ENCODE measurements at places on chromosomes 13 and 19.

GRCh38 chr13:40503966-40504591 is 162.4 kb downstream of the FOXO1 start:
- DNase-seq = no peak

DNA sequence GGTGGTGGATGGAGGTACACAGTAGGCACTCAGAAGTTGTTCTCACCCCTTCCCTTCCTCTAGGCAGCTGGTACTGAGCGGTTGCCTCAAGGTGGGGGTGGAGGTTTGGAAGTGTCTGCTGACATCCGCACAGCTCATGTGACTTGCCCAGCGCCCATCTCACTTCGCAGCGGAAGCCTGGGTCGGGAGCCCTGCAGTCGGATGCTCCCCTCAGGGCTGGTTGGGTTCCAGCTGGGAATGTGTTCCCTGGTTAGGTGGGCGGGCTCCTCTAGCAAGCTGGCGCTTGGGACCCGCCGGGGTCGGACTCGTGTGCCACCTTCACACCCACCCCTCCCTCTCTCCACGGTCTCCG is 10.2 kb downstream of the PPP1R37 start:
- peak; percentile 47 for DNase-seq

DNA sequence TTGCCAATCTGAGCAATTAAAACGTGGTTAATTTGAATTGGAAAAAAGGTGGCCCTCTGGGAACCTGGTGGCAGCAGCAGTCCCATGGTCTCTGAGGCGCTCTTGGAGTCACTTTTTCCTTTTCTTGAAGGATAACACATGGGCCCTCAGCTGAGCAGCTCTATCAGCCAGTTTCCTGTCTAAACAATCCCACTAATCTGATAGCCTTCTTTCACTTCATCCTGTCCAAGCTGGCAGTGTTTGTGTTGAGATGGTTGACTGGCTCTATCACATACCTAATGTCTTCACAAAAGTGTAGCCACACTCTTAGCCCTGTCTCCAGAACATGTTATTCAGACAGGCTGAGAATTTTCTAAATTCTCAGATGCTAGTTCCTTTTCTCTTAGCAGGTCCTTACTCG is 10.7 kb downstream of the MZT1 start:
- no peak for DNase-seq

- peak; percentile 19 for DNase-seq
These were observed 66.5 kb upstream of the USPL1 start for GRCh38 chr13:30551189-30551588.

DNA sequence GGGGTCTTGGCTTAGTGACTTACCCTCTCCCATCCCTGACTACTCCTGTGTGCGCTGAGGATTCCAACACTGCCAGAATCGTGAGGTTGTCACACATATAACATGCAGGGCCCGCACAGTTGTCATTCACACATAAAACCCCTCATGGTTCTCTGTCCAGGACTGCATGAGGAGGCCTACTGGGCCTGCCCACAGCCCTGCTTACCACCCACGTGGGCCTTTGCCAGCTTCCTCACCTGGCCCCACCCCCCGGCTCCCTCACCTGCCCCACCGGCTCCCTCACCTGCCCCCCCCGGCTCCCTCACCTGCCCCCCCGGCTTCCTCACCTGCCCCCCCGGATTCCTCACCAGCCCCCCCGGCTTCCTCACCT is 197.2 kb downstream of the TEX29 start:
- no peak for DNase-seq

DNA sequence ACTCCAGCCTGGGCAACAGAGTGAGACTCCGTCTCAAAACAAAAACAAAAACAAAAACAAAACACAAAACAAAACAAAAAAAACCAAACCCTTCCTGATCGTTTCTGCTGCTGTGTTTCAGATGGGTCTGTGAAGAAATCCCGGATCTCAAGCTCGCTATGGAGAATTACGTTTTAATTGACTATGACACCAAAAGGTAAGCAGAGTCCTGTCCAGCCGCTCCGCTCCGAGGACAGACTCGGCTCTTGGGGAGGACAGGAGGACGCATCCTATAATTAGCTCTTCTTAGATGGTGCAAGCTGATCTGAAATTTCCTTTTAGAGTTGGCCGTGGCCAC is 22.0 kb downstream of the DOT1L start:
- DNase-seq = no peak

GRCh38 chr19:48396824-48397176 is 3.3 kb downstream of the GRIN2D start:
- no peak for DNase-seq

DNA sequence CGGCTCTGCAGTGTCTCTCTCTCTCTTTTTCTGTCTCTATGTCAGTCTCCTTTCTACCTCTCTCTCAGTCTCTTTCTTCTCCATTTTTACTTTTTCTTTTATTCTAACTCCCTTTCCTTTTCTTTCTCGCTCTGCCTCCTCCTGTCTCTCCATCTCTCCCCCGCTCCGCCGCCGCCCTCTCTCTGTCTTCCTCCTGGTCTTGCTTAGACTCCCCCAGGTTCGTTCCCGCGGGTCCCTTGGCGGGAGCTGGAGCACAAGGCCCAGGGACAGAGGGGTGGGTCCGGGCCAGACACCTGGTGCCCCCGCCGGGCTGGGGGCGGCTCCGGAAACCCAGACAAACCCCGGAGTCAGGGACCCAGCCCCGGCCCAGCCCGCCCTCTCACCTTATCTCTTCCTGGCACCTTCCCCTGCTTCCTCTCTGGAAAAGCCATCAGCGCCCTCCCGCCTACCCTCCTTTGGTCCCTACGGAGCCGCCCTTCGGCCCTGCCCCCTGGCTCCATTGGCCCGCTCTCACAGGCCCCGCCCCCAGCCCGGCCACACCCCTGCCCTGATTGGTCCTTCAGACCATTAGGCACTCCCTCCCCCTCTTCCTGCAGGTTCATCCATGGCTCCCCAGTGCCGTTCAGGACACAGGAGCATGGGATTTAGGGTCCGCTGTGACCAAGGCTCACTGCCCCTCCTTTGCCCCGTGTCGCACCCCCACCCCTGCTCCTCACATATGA is 15.4 kb upstream of the NOP53 start:
- peak; percentile 56 for DNase-seq

GRCh38 chr19:55538132-55538531 is 1.2 kb upstream of the SBK2 start:
- DNase-seq = no peak

DNA sequence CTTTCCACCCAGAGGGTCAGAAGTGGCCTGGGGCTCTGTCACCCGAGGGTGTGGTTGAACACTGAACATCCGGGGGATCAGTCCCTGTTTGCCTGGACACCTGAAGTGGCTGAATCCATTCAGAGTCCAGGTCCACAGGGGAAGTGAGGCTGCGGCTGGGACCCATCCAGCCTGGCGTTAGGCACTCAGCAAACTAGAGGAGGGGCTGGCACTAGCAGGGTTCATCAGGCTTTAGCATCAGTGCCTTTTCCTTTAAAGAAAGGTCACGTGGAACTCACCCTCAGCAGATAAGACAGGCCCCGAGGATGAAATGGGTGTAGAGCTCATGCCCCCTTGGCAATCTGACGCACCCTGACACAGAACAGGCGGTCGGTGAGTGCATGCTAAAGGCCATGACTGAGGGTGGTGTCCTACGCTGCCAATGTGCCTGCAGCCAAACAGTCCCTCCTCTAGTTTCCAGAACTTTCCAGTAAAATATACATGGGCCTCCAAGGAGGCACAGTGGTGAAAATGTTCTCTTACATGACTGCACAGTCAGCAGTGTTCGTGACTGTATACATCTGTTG is 72.4 kb upstream of the ARHGEF7 start:
- no peak for DNase-seq

DNA sequence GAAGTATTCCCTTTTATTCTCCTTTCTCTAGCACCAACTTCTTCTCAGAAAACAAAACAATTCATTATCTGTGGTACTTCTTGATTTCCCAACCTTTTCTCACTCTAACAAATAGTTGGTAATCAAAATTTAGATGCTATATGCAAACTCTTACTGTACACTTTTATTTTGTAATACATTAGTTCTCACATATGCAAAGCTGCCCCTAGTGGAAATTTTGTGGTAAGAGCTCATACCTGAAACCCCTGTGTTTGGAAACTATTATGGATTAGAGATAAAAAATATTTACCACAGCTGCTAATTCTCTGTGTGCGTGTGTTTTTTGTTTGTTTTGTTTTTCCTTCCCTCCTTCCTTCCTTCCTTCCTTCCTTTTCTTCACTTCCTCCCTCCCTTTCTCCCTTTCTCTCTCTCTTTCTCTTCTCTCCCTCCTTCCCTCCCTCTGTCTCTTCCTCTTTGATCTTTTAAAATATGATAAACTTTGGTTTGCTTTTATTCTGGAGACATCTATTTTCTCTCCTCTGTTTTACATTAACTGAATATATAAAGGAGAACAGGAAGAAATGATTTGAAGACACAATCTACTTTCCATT is 537.4 kb downstream of the SLITRK6 start:
- peak; percentile 8 for DNase-seq

DNA sequence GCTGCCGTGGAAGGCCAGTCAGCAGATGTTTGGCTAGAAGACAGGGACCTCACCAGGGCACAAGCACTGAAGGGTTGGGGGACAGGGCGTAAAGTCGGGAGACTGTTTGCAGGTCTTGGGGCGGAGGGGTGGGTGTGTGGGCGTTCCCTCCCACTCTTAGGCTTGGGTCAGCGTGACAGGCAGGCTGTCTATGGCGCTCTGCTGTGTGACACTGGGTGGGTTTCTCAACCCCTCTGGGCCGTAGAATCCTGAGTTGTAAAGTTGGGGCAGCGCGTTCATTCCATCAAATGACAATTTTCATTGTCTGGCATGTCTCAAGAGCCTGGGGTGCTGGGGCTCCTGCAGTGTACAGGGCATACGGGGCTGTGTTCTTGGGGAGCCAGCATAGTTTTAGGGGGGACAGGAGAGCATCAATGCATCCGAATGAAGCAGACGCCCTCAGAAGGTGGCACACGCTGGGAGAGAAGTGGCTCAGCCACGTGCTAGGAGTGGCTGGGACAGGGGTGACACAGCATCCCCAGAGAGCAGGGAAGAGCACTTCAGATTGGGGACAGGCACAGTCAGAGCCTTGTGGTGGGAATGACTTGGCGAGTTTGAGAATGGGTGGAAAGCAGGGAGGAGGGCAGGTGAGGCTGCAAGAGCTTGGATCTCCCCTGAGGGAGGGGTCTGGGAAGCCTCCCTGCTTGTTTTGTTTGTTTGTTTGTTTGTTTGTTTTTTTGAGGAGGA is 4.4 kb downstream of the CRTC1 start:
- DNase-seq = no peak

GRCh38 chr19:37943480-37943879 is 36.5 kb downstream of the SIPA1L3 start:
- no peak for DNase-seq

GRCh38 chr19:54315956-54316355 is 3.0 kb upstream of the LILRA5 start:
- DNase-seq = no peak

DNA sequence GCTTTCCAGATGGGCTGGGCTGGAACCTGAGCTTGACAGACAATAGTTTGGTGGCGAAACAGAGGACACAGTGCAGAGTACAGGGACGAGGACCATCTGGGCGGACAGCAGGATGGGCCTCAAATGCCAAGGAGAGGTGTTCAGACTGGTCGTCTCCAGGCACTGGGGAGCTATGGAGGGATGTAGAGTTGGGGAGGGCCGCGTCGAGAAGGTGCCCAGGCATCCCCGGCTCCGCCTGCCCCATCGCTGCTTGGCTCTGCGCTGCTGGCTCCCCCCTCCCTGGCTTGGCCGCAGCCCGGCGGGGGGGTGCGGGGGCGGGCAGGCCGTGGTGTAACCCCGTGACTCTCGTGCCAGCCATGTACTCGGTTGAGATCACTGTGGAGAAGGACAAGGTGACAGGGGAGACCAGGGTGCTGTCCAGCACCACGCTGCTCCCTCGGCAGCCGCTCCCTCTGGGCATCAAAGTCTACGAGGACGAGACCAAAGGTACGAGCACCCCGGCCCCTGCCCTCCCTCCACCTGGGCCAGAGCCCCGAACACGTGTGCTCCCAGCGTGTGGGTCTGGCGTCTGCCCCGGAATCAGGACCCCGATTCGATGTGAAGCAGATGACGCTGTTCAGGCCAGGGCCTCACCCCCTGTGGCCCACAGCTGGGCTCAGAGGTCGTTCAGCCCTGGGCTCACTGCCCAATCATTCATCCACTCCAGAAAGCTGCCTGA is 10.8 kb upstream of the MISP start:
- DNase-seq = peak; percentile 24

GRCh38 chr19:7533925-7534480 is 1.5 kb upstream of the PNPLA6 start:
- DNase-seq = peak; percentile 95

DNA sequence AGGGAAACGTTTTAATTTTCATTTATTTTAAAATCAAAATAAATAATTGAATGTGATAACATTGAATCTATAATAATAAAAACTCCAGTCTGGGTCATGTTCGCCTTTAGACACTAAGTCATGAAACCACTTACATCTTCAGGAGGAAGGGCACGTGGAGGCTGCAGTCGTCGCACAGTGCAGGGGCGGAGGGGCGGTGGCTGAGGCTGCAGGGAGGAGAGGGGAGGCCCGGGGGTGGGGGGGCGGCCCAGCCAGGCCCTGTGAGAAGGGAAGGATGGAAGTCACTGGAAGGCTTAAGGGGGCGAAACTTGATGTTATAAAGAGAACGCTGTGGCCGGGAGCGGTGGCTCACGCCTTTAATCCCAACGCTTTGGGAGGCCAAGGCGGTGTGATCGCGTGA is 14.9 kb upstream of the LATS2 start:
- no peak for DNase-seq

- DNase-seq = no peak
These were observed 106.4 kb downstream of the ZNF486 start for GRCh38 chr19:20273376-20273775.

DNA sequence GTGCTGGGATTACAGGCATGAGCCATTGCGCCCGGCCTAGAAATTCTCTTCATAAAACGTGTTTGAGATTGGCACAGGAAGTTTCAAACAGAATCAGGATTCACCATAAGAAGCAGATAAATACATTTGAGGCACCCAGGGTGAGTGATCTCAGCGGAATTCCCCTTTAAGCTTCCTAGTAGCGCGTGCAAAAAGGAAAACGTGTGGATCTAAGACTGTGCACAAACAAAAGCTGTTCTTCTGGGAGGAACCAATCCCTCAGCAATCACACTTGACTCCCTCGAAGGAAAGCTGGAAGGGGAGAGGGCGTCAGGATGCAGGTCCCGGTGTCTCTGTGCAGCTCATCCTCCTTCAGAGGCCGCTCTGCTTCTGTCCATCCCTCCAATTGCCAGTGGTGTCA is 15.5 kb downstream of the MCF2L start:
- no peak for DNase-seq

DNA sequence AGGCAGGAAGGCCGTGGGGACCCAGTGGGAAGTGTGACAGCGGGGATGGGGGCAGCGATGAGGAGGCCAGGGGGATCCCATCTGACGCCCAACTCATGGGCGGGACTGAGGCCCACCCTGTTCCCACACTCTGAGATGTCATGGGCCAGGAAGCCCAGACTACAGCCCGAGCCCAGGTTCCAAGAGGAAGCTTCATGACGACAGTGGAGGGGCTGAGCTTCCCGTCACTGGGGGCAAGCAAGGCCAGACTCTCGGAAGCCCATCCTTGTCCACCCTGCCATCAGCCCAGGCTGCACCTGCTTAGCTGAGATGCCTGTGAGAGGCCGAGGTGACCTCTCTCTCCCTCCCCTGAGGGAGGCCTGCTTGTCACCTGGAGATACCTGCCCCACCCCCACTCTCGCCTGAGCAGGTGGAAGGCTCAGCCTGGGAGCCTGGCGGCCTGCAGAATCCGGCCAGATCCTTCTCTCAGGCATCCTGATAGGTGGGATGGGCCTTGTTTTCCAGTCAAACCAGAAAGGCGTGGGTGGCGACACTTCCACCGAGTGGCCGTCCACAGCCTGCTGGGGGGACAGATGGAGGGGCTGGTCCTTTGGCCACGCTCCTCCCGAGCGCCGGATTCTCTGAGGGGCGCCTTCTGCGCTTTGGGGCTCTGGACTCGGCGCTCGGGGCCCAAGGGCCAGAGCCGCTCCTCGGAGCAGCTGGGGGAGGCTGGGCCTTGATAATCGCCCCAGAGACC is 4.8 kb downstream of the ZBTB7A start:
- peak; percentile 94 for DNase-seq

Measured in cerebellar cortex (tissue), 1 donor.